ENCODE measurements at places on chromosomes 1 and 21.

DNA sequence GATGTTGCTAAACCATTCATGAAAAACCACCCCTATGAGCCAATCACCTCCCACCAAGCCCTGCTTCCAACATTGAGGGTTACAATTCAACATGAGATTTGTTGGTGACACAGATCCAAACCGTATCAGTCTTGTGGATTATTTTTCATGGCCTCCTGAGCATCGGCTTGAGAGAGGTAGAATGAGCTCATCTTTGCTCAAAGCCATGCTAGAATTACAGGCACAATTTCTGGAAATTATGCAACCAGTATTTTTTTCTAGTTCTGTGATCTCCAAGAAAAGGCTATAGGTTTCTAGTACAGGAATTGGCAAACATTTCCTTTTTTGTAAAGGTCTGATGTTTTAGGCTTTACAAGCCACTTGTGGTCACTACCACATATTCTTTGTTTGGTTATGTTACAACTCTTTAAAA lies 219.4 kb downstream of the DUSP10 start:
- DNase-seq: no peak

GRCh38 chr1:212506666-212507065 lies 73.9 kb downstream of the NENF start:
- DNase-seq: no peak

GRCh38 chr1:9250411-9251381 lies 16.1 kb downstream of the H6PD start:
- no peak for DNase-seq

- DNase-seq: no peak
Measured at GRCh38 chr1:217539510-217539909, 91.4 kb downstream of the GPATCH2 start.

DNA sequence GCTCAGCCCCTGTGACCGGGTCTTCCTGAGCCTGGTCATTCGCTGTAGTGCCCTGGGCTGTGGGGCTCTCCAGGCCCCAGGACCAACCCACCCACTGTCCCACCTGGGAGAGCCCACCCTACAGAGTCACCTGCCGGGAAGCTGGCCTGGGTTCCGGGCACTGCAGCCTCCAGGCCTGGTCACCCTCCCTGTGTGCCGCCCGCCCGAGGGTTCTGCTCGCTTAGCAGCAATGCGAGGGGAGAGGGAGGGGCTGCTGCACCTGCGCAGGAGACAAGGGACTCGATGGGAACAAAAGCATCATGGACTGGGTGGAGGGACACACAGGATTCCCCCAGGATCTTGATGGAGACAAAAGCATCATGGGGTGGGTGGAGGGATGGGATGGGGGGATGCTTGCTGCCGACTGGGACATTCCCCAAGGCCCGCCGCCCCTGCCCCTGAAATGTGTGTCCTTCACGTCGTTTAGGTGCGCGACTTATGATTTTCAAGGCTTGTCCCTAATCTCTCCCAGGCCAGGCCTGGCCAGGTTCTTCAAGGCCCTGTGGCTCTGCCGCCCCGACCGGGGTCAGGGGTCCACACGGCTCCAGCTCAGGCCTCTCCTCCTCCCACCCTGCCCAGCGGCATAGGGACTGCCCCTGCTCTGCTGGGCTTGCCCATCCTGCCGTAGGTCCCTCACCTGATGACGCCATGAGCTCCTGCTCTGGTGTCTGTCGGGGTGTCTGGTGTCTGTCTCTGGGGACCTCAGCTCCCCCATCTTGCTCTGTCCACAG lies 1.7 kb downstream of the KRTAP10-8 start:
- no peak for DNase-seq

DNA sequence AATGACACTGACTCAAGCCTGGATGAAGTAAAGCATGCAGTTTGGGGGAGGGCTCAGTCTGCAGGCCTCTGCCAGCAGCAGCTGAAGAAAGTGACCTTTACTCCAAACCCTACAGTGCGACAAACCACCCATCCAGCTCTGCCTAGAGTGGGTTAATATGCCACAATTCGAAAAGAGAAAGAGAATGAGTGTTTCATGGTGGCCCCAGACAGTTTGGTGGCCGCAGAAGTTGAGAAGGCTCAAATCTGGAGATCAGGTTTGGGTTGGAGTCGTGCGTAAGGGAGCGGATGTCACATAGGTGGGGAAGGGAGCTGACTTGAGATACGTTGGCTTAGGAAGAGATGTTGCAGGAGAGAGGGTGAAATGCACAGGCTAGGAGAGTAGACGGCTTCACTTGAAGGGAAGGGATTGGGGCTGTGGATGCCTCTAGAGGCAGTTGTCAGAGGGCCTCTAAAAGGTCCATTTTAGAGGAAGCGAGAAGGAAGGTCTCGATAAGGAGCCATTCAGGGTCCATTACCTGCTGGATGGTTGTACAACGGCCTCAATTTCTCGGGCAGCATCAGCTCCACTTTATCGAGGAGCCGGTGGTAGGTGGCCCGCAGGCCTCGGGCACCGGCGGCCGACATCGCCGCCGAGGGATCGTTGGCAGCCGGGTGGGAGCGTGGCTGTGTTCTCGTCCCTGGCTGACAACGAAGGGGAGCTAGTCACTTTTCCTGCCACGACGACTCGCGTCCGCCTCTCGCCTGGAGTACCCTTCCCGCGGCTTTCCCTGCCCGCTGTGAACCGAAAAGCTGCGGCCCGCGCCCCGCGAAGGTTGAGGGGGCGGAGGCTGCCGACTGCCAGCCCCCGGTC lies 1.0 kb upstream of the DCAF6 start:
- DNase-seq: peak; percentile 8

DNA sequence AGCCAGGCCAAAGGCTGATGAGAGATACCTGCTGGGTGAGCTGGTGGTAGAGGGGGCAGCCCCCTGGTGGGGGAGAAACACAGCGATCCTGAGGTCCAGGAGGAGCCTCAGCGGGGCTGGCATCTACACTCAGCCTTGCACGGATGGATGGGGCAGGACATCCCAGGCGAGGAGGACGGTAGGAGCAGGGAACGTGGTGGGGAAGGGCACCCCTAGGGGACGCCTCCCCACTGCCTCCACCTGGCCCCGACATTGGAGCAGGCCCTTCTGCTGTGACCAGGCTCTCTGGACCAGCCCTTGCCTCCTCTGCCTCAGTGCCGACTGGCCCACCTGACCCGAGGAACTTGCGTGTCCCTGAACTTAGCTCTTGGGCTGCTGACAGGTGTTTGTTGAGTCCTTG lies 6.4 kb upstream of the MMEL1 start:
- no peak for DNase-seq

DNA sequence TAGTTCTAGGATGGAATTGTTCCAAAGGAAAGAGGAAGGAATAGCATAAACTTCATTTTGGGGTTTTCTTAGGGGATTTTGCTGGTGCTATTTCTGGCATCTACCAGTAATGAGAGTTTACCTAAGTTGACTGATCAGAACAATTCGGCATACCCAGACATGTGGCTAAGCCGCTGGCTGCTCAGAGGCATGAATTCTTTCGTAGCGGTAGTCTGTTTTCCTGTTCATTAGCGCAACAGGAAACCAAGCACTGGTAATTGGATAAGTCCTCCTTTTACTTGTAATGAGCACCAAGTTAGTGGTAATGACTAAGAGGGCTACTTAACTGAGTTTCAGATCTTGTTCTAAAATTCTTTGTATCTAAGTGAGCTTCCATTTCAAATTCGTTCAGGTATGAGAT lies 38.6 kb downstream of the C21orf91 start:
- DNase-seq: no peak

- DNase-seq: no peak
Measured at GRCh38 chr1:79089946-79090345, 83.4 kb upstream of the ADGRL4 start.

DNA sequence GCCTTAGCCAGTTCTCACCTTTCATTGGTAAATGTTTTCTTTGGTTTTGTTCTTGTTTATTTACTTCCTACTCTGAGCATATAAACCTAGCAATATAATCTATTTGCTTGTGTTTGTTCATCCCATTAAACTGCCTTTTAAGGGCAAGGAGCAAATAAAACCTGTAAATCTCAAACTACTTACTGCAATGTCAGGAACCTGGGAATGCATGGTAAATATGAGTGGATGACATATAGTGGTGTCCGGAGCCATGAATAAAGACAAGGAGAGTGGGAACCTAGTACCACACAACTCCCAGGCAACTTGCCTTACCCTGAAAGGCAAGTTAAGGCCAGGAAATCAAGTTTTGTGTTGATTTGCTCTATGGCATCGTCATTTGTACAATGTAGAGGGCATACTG lies 1133.7 kb upstream of the NCAM2 start:
- no peak for DNase-seq

GRCh38 chr1:115300087-115300876 lies 37.8 kb downstream of the NGF start:
- DNase-seq: no peak

GRCh38 chr1:59731591-59731990 lies 83.2 kb upstream of the HOOK1 start:
- no peak for DNase-seq

DNA sequence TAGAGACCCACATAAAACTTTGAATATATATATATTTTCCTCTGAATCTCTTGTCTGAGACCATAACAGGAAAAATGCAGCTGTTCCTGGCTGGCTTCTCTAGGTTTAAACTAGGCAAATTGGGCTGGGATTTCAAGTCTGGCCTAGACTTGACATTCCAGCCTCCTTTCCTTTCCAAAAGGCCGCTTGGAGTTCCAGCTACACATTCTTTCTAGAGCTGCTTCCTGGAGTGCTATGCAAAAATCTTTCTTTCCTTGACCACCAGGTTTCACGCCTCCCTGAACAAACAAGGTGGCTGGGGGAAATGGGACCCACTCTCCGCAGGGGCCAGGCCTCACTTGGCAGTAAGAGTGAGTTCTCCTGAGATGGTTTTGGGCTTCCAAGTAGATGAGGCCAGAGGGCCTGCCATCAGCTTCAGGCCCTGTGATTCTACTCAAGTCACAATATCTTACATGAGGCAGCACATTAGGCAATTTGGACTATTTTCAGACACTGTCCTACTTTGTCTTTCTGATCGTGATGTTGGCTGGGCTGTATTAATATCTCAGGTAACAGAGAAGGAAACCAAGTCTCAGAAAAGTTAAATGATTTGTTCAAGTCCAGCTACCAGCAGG lies 102.4 kb downstream of the FAM78B start:
- no peak for DNase-seq

- DNase-seq: no peak
Measured at GRCh38 chr1:218931324-218931723, 242.4 kb upstream of the LYPLAL1 start.

DNA sequence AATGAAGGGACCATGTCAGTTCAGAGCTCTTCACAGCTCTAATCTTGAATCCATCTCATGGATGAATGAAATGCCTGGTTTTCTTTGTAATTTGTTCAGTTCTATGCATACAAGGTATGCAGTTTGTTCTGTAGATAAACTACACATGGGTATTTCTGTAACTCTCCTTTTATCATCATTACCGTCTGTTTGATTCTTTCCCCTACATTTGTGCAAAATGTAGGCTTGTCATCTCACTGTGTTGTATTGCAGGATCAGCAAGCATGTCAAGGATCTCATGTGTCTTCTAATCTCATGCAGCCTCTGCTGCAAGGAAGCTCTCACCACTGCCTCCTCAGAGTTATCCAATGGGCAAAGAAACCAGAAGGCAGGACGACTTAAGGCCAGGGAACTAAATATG lies 79.3 kb downstream of the OLFML2B start:
- no peak for DNase-seq

GRCh38 chr1:11940260-11940921 lies 5.9 kb downstream of the PLOD1 start:
- no peak for DNase-seq

- no peak for DNase-seq
Measured at GRCh38 chr1:2560299-2561073, 4.3 kb downstream of the TNFRSF14 start.

- DNase-seq: no peak
Measured at GRCh38 chr1:246043556-246043955, 463.5 kb downstream of the SMYD3 start.

- no peak for DNase-seq
Measured at GRCh38 chr1:170518965-170519364, 13.0 kb upstream of the GORAB start.

- DNase-seq: no peak
Measured at GRCh38 chr1:179082333-179082998, 596 bp downstream of the TOR3A start.

DNA sequence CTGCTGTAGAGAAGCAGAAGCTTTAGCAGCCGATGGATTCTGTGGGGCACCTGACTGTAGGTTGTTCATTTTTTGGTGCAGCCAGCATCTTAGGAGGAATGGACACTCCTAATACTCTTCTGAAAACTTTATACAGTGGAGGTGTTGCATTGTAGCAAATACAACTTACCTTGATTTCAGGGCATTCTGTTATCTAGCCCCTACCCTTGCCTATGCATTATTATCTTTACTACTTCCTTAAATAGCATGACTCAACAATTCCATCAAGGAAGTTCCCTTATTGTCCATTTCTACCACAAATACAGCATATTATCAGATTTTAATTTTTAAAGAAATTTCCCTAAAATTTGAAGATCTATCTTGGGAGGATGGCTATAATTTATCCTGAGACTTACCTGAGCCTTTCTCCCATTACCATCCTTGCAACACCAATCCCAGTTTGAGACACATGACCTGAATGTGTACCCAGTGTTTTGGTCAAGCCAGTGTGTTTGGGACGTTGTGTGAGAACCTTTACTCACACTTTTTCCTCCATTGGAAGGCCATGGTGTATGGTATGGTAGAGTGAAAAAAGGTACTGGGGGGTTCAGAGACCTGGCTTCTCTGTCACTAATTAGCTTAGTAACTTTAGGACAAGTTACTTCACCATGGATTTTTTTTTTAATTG lies 9.2 kb downstream of the POU2F1 start:
- no peak for DNase-seq

DNA sequence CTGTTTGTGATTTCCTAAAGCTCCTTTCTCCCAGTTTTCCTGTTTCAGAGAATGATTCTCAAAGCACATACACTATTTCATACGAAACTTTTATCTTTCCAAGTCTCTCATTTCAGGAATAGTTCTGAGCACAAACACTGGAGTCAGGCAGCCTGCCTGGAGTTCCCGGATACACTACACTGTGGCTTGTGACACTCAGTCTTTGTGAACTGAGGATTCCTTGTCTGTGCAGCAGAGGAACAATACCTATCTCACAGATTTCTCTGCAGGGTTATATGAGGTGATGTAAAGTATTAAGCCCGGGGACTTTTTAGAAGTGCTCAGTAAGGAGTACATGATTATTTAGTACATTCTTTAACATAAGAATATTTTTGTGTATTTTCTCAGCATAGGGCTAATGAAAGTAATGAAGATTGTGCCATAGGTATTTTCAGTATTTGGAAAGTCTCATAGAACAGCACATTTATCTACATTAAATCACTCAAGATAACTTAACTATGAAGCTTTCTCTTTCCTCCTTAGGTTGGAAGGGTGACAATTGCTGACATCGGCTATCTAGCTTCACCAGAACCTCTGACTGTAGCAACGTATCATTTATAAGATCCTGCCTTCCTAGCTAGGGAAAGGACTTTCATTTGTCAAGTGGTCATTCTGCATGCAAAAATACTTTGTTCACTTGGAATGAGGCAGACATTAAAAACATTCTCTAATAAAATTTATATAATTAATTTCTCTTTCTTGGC lies 12.9 kb downstream of the GBP2 start:
- DNase-seq: no peak

GRCh38 chr1:228544021-228544850 lies 57.1 kb downstream of the RNF187 start:
- no peak for DNase-seq

- DNase-seq: no peak
Measured at GRCh38 chr1:226958300-226958699, 18.2 kb downstream of the COQ8A start.

Data from T-helper 2 cell (primary cell).